Left lobe of liver (tissue), 2 donors: ENCODE measurements at places on chromosomes 11 and 22. TPM values are rescaled to one million over a fixed set of nuclear protein-coding genes. Genes with fewer than 3 reads are reported as not detected.

Gene IRAG1
- total RNA-seq: 0.53 TPM

- no peak for DNase-seq
These were observed 4.9 kb downstream of the LMO1 start for GRCh38 chr11:8258784-8259183.

- DNase-seq: no peak
These were observed 176.9 kb downstream of the NAV2 start for GRCh38 chr11:19889531-19889930.

- DNase-seq: no peak
These were observed 128.8 kb downstream of the SGSM3 start for GRCh38 chr22:40499209-40499623.

DNA sequence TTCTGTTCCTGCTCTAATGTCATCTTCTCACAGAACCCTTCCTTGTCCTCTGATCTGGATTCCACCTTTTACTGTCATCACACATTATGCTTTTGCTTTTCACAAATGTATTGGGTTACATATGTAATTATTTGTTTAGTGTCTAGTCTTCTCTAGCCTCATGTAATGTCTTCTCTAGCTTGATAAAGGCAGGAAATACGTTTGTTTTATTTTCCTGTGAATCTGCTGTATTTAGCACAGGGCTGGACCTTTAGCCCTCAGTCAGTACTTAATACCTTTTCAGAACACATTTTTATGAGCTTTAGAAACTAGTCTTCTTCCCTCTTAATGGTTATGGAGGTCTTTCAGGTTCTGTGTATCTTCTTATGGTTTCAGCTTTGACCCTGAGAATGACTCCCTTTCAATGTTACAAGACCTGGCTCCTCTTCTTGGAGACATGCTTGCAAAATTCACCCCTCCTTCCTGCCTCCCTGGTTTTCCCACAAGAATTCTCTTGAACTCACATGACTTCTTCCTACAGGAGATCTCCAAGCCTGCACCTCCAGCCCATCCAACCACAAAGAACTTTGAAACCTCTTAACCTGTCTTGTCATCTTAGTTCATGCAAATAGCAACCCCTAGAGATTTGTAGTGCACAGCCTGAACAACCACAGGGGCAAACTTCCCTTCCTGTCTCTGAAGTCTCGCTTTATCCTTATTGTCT is 132.7 kb upstream of the DDI1 start:
- DNase-seq: no peak
